ENCODE measurements at places on chromosomes 6 and 20.

- DNase-seq, result no peak
Measured at GRCh38 chr6:124887872-124888580, 74.2 kb upstream of the RNF217 start.

GRCh38 chr20:43942667-43943285 is 28.1 kb downstream of the TOX2 start:
- DNase-seq, result no peak

- DNase-seq, result no peak
Measured at GRCh38 chr6:29633534-29633905, 537 bp upstream of the GABBR1 start.

DNA sequence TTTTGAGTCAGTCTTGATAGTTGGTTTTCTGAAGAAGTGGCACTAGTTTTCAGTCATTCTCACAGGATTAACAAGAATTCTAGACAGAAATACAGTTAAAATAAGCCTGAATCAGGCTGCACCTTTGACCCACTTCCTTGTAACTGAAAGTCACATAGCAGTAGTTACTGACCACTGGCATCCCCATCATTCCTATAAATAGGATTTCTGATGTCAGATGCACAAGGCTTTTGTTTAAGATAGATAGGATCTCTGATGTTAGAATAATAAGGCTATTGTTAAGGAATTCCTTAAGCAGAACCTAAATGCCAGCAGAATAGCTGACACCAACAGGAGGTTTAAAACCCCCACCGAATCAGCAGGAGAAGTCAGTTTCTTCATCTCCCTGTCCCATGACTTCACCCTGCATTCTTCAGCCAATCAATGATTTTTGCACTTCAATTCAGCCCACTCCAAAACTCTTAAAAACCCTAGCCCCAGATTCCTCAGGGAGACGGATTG is 30.6 kb upstream of the ZBTB24 start:
- no peak for DNase-seq

DNA sequence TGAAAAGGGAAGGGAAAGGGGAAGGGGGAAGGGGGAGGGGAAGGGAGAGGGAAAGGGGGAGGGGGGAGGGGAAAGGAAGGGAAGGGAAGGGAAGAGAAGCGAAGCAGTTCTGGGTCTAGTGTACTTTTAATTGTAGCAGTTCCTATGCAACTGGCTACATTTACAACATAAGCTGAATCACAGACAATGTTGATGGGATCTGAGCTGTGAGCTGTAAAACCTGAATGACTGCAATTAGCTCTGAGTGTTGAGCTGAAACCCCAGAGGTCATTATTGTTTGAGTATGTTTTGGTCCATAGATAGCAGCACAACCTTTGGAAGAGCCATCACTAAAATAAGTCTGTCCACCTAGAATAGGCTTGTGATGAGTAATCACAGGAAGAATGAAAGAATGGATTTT is 7.2 kb upstream of the ABHD12 start:
- DNase-seq, result no peak

DNA sequence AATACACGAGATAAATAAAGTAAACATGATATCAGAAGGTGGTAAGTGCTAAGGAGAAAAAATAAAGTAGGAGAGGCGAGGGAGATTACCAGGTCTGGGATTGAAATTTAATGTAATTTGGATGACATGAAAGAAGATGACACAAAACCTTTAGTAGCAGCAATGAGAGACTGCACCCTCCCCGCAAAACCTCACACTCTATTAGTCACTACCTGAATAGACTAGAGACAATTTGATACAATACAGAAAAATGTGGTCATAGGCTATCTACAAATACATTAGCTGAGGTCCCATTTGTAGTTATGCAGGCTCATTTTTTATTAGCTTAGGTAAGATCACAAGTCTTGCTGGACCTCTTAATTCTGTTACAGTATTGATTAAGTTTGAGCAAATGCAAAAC is 125.5 kb downstream of the LRFN2 start:
- no peak for DNase-seq

DNA sequence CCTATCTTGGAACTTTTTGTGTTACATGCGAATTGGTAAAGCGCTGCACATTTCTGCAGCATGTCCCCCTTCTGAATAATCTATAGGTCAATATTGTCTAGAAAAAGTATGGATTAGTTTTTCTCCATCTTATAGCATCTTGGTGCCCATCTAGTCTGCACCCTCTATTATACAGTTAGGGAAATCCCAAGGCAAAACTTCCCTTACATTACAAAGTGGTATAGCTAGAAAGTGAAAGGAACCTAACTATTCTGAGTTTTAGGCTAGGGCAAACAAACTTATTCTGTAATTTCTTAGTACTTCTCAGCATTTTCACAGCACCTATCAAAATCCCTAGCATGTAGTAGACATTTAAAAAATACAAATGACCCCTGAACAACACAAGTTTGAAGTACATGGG is 133.5 kb upstream of the CCDC28A start:
- no peak for DNase-seq

- DNase-seq, result no peak
Measured at GRCh38 chr20:10557685-10558084, 116.1 kb downstream of the JAG1 start.

DNA sequence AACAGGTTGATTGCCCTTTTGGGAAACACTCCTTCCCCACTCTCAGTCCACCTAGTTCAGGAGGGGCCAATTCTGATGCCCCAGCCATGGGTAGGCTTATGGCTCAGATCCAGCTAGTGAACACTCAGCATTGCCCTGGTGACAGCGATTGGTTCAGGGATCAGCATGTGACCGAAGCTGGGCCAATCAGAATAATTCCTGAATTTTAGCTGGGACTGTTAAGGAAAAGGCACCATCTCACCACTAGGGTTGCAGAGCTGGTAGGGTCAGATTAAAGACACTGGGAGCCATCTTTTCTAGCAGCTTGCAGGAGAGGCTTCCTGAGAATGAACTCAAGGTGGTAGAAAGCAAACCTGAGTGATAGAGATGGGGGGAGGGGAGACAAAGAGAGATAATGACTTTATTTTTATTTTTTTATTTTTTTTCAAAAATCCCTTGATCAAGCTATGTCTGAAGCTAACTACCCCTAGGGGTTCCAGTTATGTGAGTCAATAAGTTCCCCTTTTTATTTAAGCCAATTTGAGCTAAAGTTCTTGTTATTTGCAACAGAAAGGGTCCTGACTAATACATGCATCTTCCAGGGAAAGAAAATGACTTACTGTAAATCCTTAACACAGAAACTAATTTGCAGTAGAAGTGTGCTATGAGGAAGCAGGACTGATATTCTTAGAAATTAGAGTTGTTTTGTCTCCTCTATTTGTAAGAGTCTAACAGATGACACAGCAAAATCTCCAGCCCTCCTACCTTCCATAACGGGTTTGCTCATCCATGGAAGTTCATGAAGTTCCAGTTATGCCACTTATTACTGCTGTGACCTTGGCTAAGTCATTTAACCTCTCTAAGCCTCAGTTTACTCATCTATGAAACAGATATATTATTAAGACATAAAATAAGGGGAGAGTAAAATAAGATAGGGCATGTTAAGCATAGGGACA is 44.7 kb downstream of the EYA2 start:
- no peak for DNase-seq

DNA sequence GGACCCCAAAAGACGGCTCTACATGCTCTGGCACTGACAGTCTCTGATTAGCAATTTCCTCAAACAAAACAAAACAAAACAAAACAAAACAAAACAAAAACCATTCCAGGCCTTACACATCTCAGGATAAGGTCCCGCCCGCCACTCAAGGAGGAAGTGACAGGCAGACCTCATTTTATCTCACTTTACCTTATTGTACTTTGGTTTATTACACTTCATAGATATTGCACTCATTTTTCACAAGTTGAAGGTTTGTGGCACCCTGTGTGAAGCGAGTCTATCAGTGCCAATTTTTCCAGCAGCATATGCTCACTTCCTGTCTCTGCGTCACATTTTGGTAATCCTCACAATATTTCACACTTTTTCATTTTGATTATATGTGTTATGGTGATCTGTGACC is 15.2 kb downstream of the ZBP1 start:
- no peak for DNase-seq

GRCh38 chr6:25961619-25962148 is 918 bp upstream of the TRIM38 start:
- no peak for DNase-seq

GRCh38 chr20:23856736-23857135 is 22.8 kb downstream of the CST5 start:
- DNase-seq, result no peak

GRCh38 chr6:87561017-87561416 is 28.8 kb downstream of the RARS2 start:
- DNase-seq, result no peak

Measured in activated naive CD4-positive, alpha-beta T cell (primary cell).